Activated CD4-positive, alpha-beta memory T cell treated with anti-CD3 and anti-CD28 coated beads for 36 hours (primary cell): ENCODE measurements at places on chromosomes 7 and 10. TPM values are rescaled to one million over a fixed set of nuclear protein-coding genes. Genes with fewer than 3 reads are reported as not detected.

GRCh38 chr7:81534996-81535395 is 234.9 kb downstream of the HGF start:
- H3K27me3 ChIP-seq = no peaks in the 10 kb centered on the region
- H3K4me3 ChIP-seq = no peak overlapping the region
- H3K36me3 ChIP-seq = no peaks in the 10 kb centered on the region
- DNase-seq = no peak
- no peaks in the 10 kb centered on the region for H3K4me1 ChIP-seq
- no peak overlapping the region for H3K27ac ChIP-seq

THAP5 gene
- total RNA-seq = 26.5 TPM

- peaks cover 37% of the 10 kb centered on the region for H3K4me1 ChIP-seq
- no peak for DNase-seq
- H3K27ac ChIP-seq = no peak overlapping the region
- no peaks in the 10 kb centered on the region for H3K27me3 ChIP-seq
- no peak overlapping the region for H3K4me3 ChIP-seq
These were observed 98.6 kb upstream of the MDFIC start for GRCh38 chr7:114823290-114823689.

DNA sequence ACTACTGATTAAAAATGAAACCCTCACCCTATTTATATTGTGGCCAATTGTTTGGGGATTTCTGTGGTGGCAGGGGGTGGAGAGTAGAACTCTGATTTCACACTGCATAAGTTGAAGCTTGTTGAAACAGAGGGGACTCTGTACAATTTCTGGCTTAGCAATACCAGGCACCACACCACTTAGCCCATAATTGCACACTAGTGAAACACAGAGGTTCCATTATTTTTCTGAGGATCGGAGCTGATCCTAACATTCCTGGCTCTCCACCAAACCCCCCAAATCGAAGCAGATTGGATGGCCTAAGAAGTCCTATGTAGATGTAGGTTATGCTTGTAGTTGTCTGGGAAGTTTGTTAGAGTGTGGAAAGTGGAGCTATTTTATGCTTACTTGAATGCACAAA is 47.0 kb downstream of the PTN start:
- H3K27me3 ChIP-seq = no peaks in the 10 kb centered on the region
- no peaks in the 10 kb centered on the region for H3K36me3 ChIP-seq
- H3K27ac ChIP-seq = no peak overlapping the region
- H3K4me3 ChIP-seq = no peak overlapping the region
- H3K4me1 ChIP-seq = no peaks in the 10 kb centered on the region

UNC5B gene
- not detected for total RNA-seq

DNA sequence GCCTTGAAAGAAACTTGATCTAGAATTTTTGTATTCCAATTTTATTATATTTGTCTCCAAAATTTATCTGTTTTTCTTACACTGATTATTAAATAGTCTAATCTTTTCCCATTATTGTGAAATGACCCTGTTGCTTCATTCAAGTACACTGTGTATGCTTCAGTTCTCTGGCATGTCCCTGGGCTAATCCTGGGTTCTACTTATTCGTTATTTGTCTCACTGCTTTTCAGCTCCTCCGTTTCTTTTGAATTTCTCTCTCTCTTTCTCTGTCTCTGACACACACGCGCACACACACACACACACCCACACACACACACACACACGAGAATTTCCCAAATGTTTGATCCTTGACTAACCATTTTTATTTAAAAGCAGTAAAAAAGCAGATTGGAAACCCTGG is 768.6 kb downstream of the NRG3 start:
- H3K27ac ChIP-seq = no peak overlapping the region
- H3K4me3 ChIP-seq = no peak overlapping the region
- H3K36me3 ChIP-seq = no peaks in the 10 kb centered on the region
- no peak for DNase-seq
- H3K27me3 ChIP-seq = no peaks in the 10 kb centered on the region

DNA sequence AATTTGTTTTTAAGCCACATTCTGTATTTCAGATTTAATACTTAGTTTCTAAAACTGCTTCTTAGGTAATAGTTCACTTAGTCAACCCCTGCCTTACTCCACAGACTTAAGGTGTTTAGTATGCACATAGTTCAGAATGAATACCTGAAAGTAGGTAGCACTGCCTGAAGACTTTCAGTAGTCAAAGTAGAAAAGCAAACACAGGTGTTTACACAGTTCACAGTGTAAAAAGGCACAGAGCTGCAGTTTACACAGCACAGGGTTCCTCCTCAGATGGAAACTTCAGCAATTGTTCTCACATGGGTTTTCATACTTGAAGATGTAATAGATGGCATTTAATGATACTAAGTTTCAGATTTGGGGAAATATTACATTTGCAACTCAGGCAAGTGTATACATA is 3.1 kb upstream of the PKD1L1 start:
- no peak overlapping the region for H3K27ac ChIP-seq
- H3K4me3 ChIP-seq = no peak overlapping the region
- peaks cover 3% of the 10 kb centered on the region for H3K36me3 ChIP-seq
- H3K4me1 ChIP-seq = no peaks in the 10 kb centered on the region
- H3K27me3 ChIP-seq = no peaks in the 10 kb centered on the region

FAM25G gene
- total RNA-seq = not detected

DNA sequence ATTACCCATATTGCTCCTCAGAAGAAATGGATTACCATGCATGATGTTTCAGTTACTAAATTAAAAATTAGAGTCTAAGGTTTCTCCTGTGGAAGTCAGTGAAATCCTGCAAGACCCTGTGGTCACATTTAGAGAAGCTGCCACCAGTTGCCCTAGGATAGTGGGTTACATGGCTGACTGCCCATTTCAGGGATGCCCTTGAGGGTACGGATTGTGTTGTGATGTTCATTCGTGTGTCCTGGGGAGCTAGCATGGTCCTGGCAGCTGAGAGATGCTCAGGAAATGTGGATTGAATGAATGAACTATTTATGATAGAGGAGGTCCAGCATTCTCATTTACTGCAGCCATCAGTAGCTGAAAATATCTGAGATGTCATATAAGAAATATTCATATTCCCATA is 55.1 kb downstream of the TMEM178B start:
- no peak overlapping the region for H3K27ac ChIP-seq
- no peak overlapping the region for H3K4me3 ChIP-seq
